Osteoblast (primary cell): ENCODE measurements at places on chromosomes 6 and 20. TPM values are rescaled to one million over a fixed set of nuclear protein-coding genes. Genes with fewer than 3 reads are reported as not detected.

DNA sequence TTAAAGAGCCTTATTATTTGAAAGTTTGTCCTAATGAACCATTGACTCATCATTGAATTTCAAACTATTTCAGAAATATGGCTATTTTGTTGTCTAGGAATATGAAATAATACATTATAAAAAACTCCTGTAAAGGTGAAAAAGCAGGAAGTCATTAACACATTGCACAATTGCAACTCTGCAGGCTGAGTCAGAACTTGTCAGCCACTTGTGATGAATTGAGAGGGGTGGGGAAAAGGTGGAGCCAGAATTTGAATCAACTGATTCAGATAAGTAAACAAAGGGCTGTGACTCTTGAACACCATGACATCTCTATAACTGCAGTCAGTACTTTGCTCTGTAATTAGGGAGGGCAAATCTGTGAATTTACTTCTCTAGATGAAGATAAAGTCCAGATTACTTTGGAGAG is 6.0 kb downstream of the C6orf141 start:
- H3K27me3 ChIP-seq, result peaks cover 15% of the 10 kb centered on the region
- no peak overlapping the region for H3K27ac ChIP-seq
- no peaks in the 10 kb centered on the region for H3K36me3 ChIP-seq
- no peak overlapping the region for H3K4me3 ChIP-seq
- H3K4me1 ChIP-seq, result peaks cover under 1% of the 10 kb centered on the region

- no peak for DNase-seq
- H3K4me3 ChIP-seq, result no peak overlapping the region
- no peaks in the 10 kb centered on the region for H3K36me3 ChIP-seq
- peaks cover 46% of the 10 kb centered on the region for H3K4me1 ChIP-seq
- peak overlapping the region; percentile 75 for H3K27ac ChIP-seq
Observed at GRCh38 chr6:35166520-35166919, 25.4 kb upstream of the TCP11 start.

DNA sequence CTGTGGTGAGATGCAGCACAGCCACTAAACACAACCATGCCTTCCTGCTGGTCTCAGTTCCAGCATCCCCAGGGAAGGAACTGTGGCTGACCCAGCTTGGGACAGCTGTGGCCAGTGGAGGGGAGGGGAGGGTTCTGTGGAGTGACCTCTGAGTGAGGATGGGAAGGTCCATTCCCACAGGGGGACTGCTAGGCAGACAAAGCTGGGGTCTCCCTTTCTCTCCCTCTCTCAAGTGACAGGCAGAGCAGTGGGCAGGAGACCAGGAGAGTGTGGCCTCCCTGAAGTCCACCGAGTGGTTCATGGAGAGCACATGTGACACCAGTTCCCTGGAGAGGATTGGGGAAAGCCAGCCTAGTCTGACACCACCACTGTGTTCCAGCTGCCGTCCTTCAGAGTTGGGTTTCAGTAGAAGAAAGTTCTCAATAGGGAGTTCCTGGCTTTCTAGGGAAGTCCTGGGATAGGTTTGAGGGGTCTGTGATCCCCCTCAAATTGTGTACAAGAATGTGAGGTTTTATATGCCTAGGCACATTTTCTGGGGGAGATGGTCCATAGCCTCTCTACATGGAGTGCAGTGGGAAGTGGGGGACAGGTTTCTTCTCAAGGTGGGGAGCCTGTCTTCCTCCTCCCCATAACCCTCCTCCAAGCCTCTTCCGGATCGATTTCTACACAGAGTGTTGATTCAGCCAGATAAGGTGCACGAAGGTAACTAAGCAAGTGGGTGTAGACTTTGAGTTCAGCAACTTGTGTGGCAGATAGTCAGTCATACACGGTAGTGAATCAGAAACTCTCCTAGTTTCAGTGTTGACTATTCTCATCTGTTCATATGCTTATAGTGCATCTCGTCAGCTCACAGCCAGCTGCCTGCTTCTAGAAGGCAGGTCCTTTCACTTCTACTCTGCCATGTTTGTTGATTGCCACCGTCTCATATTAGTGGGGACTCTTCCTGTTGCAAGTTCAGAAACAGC is 18.9 kb downstream of the MANBAL start:
- no peak overlapping the region for H3K4me3 ChIP-seq
- no peak overlapping the region for H3K27ac ChIP-seq
- no peak for DNase-seq

- peaks cover 3% of the 10 kb centered on the region for H3K4me1 ChIP-seq
- H3K4me3 ChIP-seq, result no peak overlapping the region
- no peak for DNase-seq
- no peak overlapping the region for H3K27ac ChIP-seq
- H3K36me3 ChIP-seq, result no peaks in the 10 kb centered on the region
- peaks cover 6% of the 10 kb centered on the region for H3K27me3 ChIP-seq
Observed at GRCh38 chr6:33505548-33506370, 51.4 kb downstream of the ZBTB9 start.

Gene SLC32A1
- total RNA-seq, result not detected in 2 replicates

- no peak overlapping the region for H3K4me3 ChIP-seq
- H3K27me3 ChIP-seq, result no peaks in the 10 kb centered on the region
- H3K4me1 ChIP-seq, result peaks cover 20% of the 10 kb centered on the region
Observed at GRCh38 chr6:8027965-8028651, 36.1 kb downstream of the BLOC1S5 start.

Gene TFAP2D
- not detected in 2 replicates for total RNA-seq

- no peak overlapping the region for H3K27ac ChIP-seq
- H3K4me3 ChIP-seq, result no peak overlapping the region
- DNase-seq, result no peak
- H3K4me1 ChIP-seq, result no peaks in the 10 kb centered on the region
Observed at GRCh38 chr6:38310061-38310460, 329.7 kb downstream of the BTBD9 start.

- no peaks in the 10 kb centered on the region for H3K4me1 ChIP-seq
- H3K27me3 ChIP-seq, result no peaks in the 10 kb centered on the region
- H3K4me3 ChIP-seq, result no peak overlapping the region
- H3K36me3 ChIP-seq, result no peaks in the 10 kb centered on the region
- no peak for DNase-seq
Observed at GRCh38 chr6:98581705-98582104, 252.7 kb upstream of the POU3F2 start.

Gene SNX21
- total RNA-seq, result 69.0 and 101 TPM in 2 replicates

- no peaks in the 10 kb centered on the region for H3K27me3 ChIP-seq
- no peaks in the 10 kb centered on the region for H3K36me3 ChIP-seq
- no peak overlapping the region for H3K4me3 ChIP-seq
- H3K4me1 ChIP-seq, result no peaks in the 10 kb centered on the region
- DNase-seq, result no peak
- no peak overlapping the region for H3K27ac ChIP-seq
Observed at GRCh38 chr6:9937031-9937763, 477.7 kb downstream of the TFAP2A start.

Gene NOX3
- not detected in 2 replicates for total RNA-seq

Gene APOM
- total RNA-seq, result 1.1 and 1.2 TPM in 2 replicates

DNA sequence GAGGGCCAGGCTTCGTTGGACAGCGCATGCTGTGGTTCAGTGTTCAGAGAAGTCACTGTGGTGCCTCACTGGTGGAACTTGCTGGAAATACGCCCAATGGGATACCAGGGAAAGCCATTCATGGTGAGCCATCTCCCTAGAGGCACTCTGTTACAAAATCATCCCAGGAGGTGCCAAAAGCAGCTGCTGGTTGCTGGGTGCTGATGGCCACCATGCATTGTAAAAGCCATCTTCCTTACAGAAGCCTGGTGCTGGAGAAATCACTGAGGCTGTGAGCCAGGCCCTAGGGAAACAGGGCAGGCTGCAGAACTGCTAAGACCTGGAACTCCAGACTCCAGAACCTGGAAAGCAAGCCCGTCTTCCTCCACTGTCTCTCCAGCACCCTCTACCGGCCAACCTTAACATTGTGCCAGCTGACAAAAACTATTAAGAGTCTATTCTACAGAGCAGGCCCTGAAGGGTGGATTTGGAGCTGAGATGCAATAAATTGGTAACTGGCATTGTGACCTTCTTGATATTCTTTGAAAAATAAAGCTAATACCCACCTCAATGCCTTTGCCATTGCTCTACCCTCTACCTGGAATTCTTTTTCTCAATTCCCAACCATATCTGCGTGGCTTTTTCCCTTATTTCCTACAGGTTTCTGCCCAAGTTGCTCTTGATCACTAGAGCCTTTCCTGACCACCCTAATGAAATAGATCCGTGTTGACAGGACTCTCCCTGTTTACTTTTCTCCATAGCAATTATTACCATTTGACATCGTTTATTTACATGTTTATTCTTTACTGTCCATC is 18.5 kb downstream of the SNRPB start:
- DNase-seq, result peak; percentile 69
- no peaks in the 10 kb centered on the region for H3K36me3 ChIP-seq
- no peak overlapping the region for H3K4me3 ChIP-seq
- peaks cover 7% of the 10 kb centered on the region for H3K4me1 ChIP-seq
- H3K27ac ChIP-seq, result no peak overlapping the region

Gene KCNS1
- total RNA-seq, result 0.59 and 1.1 TPM in 2 replicates

GRCh38 chr6:156189195-156189594 is 588.0 kb upstream of the ARID1B start:
- H3K27me3 ChIP-seq, result no peaks in the 10 kb centered on the region
- H3K27ac ChIP-seq, result no peak overlapping the region
- no peak overlapping the region for H3K4me3 ChIP-seq
- no peaks in the 10 kb centered on the region for H3K36me3 ChIP-seq
- no peaks in the 10 kb centered on the region for H3K4me1 ChIP-seq

Gene CLIC5
- total RNA-seq, result not detected in 2 replicates

Gene LGSN
- total RNA-seq, result not detected in 2 replicates

Gene BTNL2
- total RNA-seq, result not detected in 2 replicates

Gene C6orf52
- not detected in 2 replicates for total RNA-seq

- no peak overlapping the region for H3K4me3 ChIP-seq
- no peaks in the 10 kb centered on the region for H3K36me3 ChIP-seq
- H3K27me3 ChIP-seq, result no peaks in the 10 kb centered on the region
Observed at GRCh38 chr20:32911355-32911754, 52.6 kb downstream of the EFCAB8 start.

- no peaks in the 10 kb centered on the region for H3K27me3 ChIP-seq
- H3K27ac ChIP-seq, result no peak overlapping the region
- H3K36me3 ChIP-seq, result no peaks in the 10 kb centered on the region
- no peak for DNase-seq
- H3K4me3 ChIP-seq, result no peak overlapping the region
Observed at GRCh38 chr6:164967102-164967501, 342.3 kb downstream of the C6orf118 start.

Gene SYNE1
- total RNA-seq, result 221 and 240 TPM in 2 replicates
